ENCODE measurements at places on chromosomes 5 and 9.
A peak's percentile ranks its signal among the peaks of the same experiment; 100 is the strongest.

DNA sequence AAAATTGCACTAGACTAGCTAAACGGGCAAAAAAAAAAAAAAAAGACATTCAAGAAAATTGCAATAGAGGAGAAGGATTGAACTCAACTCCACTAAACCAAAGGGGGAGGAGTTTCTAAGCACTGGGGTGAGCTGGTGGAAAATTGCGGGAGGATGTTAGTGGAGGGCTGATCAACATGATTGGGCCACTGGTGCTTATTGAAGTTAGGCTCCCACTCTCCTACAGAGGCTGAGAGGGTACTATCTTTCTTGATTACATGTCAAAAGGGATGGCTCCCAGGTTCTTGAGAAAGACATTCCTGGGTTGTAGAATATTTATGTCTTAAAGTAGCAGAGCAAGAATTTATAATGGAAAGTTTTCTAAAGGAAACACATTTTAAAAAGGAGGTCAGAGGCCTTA lies 38.0 kb downstream of the CAMK4 start:
- H3K36me3 ChIP-seq: peaks cover 14% of the 10 kb centered on the region
- H3K27me3 ChIP-seq: no peaks in the 10 kb centered on the region
- no peak for DNase-seq
- H3K27ac ChIP-seq: no peak overlapping the region

- H3K27me3 ChIP-seq: peaks cover 12% of the 10 kb centered on the region
- no peak overlapping the region for H3K4me3 ChIP-seq
- no peak overlapping the region for H3K27ac ChIP-seq
- no peaks in the 10 kb centered on the region for H3K36me3 ChIP-seq
- DNase-seq: no peak
Measured at GRCh38 chr5:95365302-95366095, 25.7 kb upstream of the FAM81B start.

DNA sequence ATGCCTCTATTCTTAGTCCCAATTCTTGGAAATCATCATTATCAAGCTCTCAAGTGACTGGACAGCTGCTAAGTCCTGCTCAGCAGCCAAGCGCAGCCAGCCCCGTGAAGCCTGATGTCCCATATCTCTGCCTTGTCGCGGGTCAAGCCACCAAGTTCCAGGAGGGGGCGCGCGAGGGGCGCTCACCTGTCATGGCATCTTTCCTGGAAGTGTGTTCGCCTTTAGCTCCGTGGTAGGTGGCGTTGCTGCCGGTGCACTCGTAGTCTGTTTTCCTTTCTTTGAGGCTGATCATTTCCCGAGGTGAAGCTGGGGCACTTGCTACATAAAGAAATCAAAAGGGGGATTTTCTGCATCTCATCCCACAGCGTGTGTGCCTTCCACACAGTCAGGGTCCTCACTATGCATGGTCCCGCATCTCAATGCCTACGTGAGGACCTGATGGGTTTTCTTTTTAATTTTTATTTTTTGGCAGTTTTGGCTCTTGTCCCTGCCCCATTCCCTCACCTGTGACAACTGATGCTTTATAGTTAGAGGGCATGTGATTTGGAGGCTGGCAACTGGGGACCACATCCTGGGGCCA lies 227.0 kb upstream of the DAP start:
- peak overlapping the region; percentile 32 for H3K4me3 ChIP-seq
- H3K27ac ChIP-seq: peak overlapping the region; percentile 15
- H3K36me3 ChIP-seq: no peaks in the 10 kb centered on the region

GRCh38 chr5:145141534-145141933 lies 693.6 kb downstream of the PRELID2 start:
- no peaks in the 10 kb centered on the region for H3K27me3 ChIP-seq
- no peak for DNase-seq
- no peaks in the 10 kb centered on the region for H3K4me1 ChIP-seq
- H3K4me3 ChIP-seq: no peak overlapping the region
- no peak overlapping the region for H3K27ac ChIP-seq

DNA sequence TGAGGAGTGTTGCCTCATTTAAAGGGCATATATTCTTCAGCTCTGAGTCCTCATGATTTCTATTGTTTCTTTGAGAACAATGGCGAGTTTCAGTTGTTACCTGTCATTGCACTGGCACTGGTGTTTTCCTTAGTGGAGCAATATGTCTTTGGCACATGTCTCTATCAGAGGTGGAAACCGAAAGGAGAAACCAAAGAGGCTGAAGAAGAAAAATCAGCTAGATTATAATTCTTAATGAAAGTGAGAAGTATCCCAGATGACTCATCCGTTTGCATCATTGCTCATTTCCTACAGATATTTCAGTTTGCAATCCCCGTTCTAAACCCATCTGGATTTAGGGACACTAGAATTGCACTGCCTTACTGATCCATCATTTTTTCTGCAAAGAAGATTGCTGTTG lies 324.6 kb downstream of the TMEM232 start:
- H3K4me1 ChIP-seq: no peaks in the 10 kb centered on the region
- no peak for DNase-seq
- H3K4me3 ChIP-seq: no peak overlapping the region
- no peaks in the 10 kb centered on the region for H3K27me3 ChIP-seq
- no peaks in the 10 kb centered on the region for H3K36me3 ChIP-seq

DNA sequence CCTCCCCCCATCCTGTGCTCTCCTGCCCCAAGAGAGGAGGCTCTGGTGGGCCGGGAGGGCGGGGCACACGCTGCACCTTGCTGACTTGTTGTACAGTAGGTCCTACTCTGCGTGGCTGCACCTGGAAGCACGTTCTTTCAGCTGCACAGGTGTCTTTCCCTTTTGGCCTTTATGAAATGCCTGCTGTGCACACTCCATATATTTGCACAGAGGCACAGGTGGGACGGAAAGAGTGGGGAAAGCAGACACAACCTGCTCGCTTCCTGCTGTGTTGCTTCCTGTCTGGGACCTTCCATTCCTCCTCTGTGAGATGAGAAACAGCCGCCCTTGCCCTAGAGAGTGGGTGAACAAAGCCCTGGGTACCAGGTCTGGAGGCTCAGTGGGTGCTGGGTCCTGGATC lies 4.8 kb downstream of the USP20 start:
- H3K27ac ChIP-seq: peak overlapping the region; percentile 42
- H3K36me3 ChIP-seq: peaks cover 1% of the 10 kb centered on the region
- H3K27me3 ChIP-seq: no peaks in the 10 kb centered on the region

DNA sequence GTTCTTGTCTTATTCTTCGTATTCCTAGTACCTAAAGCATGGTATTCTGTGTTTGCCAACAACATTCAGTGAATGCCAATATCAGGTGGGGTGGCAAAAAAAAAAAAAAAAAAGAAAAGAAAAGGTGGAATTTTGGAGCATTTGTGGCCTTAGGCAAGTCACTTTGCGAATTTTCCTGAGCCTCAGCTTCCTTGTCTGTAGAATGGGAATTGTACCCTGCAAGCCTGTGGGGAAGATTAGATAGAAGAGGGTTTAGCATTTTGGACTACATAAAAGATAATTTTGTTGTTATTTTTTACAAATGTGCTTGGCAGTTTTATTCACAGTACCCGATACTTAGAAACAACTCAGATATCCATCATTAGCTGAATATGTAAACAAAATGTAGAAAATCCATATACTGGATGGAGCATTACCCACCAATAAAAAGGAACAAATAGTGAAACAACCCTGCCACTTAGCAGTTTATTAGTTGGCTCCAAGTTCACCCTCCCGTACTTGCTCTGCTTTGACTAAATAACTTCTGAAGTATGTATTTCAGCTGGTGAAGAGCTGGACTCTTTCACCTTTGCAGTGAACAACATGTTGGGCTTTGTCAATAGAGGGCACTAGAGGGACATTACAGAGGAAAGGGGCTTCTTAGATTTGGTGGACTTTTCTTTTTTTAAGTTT lies 13.6 kb downstream of the UBE2D2 start:
- H3K4me3 ChIP-seq: no peak overlapping the region
- DNase-seq: no peak

DNA sequence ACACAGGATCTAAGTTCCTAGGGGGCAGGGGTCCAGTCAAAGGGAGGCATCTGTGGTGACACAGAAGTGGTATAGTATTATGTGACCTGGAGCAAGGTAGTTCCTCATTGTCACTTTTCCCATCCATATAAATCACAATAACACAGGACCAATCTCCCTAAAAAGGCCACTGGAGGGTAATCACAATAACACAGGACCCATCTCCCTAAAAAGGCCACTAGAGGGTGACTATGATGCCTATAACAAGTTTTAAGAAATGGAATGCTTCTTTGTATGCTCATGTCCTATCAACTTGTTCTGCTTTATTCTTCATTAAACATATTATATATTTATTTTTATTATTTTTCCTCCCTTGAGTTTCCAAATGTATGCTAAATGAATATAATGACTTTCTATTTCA lies 254.6 kb downstream of the ASTN2 start:
- H3K27me3 ChIP-seq: no peaks in the 10 kb centered on the region
- no peak overlapping the region for H3K27ac ChIP-seq
- no peak for DNase-seq
- no peaks in the 10 kb centered on the region for H3K36me3 ChIP-seq
- H3K4me3 ChIP-seq: no peak overlapping the region

- H3K4me1 ChIP-seq: no peaks in the 10 kb centered on the region
- no peak for DNase-seq
- H3K27ac ChIP-seq: no peak overlapping the region
- no peaks in the 10 kb centered on the region for H3K27me3 ChIP-seq
Measured at GRCh38 chr9:120345379-120345778, 234.6 kb downstream of the CDK5RAP2 start.

DNA sequence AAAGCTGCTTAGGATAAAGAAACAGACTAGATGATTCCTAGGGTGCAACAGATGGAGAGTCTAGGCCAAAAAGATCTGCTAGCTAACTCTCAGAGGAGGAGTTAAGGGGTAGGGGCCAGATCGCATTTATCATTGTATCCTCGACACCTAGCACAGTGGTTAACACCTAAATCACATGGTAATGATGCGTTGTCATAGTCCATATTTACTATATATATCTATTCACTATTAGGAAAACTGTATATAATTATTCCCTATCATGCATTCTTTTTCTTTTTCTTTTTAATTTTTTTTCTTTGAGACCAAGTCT lies 92.8 kb upstream of the SLC44A1 start:
- H3K27me3 ChIP-seq: no peaks in the 10 kb centered on the region
- H3K4me1 ChIP-seq: peaks cover 23% of the 10 kb centered on the region
- no peak for DNase-seq
- no peak overlapping the region for H3K27ac ChIP-seq

Data from activated naive CD4-positive, alpha-beta T cell treated with anti-CD3 and anti-CD28 coated beads for 36 hours (primary cell).